Stimulated activated CD8-positive, alpha-beta memory T cell treated with anti-CD3 and anti-CD28 coated beads, Interleukin-12 subunit alpha, Interleukin-12 subunit beta, amount 100 ng/mL, for 1 hour (primary cell): ENCODE measurements at places on chromosomes 12 and 14.

- no peak for DNase-seq
These were observed 76.0 kb upstream of the ACTN1 start for GRCh38 chr14:69055125-69055524.

- no peak for DNase-seq
These were observed 10.2 kb downstream of the SLC25A47 start for GRCh38 chr14:100333311-100333710.

DNA sequence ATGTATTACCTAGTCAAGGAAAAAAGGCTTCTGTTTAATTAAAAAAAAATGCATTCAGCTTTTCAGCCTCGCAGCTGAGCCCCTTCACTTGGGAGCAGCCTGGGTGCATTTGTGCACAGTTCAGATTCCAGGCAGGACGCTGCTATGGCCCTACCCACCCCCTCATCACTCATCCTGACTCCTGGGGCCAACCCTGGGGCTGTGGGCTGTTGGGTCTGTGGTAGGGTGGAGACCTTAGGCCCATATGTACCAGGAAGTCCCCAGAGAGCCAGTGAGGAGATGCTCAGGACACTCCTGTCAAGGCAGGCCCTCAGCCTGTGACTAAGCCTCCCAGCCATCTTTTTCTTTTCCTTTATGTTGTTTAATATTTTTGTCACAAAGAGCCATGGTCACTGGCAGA is 9.3 kb upstream of the CDCA4 start:
- DNase-seq: no peak

DNA sequence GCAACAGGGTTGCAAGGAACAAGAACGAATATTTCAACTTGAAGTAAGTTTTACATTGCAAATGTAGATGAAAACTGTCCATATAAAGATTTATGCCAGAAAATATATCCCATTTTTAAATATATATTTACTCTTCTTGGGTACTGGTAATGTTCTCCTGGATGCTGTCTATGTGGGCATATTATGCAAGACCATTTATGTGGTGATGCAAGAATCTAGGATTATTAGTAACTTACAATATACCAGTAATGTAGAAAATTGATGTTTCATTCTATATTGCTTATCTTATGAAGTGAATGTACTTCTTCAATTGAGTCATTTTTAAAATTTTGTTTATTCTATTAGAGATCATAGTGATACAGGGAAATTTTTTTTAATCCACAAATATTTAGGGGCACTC is 25.1 kb downstream of the FGFR1OP2 start:
- DNase-seq: no peak

- DNase-seq: no peak
These were observed 113.7 kb upstream of the MYF6 start for GRCh38 chr12:80593766-80594165.

DNA sequence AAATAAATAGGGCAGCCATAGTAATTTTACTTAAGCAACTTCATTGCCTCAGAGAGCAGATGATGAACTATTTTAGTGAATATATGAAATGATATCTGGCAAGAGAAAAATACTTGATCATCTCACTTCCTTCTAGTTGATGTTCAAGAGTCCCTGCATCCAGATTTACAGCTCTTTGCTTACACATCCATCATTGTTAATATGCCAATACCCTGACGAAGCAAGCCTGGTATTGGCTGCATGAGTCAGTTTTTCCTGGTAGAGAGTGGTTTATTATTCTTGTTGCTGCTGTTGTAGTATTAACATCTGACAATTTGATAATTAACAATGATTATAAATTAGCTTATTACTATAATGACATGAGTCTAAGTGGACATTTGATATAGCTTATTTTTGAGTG is 681.9 kb downstream of the NRXN3 start:
- DNase-seq: no peak

DNA sequence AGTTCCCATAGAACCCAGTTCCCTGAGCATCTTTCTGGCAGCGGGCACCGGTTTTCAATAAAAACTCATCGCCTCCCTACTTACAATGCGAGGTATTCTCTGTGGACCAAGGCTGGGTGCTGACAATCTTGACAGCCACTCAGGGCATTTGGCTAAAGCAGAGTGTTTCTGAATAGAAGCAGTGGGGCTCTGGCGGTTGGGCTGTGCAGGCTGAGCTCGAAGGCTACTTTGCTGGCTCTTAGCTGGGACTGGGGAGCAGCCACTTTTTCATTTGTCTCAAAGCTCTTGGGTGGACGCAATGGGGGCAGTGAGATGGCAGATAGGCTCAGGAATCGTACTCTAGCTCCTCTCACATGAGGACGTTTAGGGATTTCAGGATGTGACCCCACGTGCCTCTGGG is 151.8 kb downstream of the UNC79 start:
- DNase-seq: no peak

DNA sequence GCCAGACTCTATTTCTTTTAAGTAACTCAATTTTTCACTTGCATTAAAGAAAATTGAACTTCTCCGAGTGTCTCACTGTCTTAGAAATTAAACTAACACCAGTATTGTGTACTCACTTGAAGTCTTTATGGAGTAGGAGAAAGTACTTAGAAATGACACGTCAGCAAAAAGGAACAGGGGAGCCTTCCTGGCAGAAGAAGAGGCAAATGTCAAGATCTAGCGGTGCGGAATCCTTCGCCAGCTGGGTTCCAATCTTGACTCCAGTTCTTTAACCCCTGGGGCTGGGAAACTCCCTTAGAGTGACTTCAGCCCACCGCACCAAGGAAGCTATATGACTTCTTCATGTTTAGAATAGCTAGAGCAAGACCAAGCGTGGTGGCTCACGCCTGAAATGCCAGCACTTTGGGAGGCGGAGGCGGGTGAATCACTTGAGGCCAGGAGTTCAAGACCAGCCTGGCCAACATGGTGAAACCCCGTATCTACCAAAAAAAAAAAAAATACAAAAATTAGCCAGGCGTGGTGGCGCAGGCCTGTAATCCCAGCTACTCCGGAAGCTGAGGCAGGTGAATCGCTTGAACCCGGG is 34.4 kb downstream of the WBP11 start:
- no peak for DNase-seq

GRCh38 chr14:31071151-31071550 is 45.0 kb upstream of the STRN3 start:
- no peak for DNase-seq

DNA sequence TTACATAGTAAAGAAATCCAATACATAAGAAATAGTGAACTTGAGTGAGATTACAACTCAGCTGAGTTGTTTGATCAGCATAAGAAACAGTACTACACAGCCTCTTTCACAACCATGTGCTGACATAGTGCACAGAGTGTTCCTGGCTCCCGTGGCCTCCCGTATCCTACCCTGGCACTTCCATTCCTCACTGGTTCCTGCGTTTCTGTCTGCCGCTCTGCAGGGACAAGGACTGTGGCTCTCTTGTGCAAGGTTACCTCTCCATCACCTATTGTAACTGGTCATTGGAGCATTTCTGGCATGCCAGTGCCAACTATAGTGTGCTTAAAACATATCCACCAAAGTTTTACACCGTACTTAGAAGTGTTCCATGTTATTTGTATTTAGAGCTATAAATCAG is 46.3 kb upstream of the PCED1B start:
- DNase-seq: no peak

DNA sequence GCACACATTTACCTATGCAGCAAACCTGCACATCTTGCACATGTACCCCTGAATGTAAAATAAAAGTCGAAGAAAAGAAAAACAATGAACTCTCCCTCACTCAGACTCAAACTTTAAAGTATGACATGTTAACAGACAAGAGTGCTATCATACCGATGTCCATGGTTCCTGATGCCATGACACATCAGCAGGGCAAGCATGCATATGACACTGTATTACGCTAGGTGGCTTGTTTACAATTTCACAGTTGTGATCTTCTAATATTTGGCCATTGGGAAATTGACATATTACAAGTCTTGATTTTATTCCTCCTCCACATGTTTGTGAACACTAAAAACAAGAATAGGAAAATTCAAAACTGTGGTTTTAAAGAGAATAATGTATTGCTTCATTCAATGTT is 126.6 kb downstream of the ADAMTS20 start:
- no peak for DNase-seq
